ENCODE measurements at places on chromosomes 11 and 22.

- DNase-seq = no peak
Measured at GRCh38 chr22:50143096-50143495, 27.4 kb upstream of the PANX2 start.

- DNase-seq = no peak
Measured at GRCh38 chr22:23737696-23738095, 13.2 kb downstream of the ZNF70 start.

DNA sequence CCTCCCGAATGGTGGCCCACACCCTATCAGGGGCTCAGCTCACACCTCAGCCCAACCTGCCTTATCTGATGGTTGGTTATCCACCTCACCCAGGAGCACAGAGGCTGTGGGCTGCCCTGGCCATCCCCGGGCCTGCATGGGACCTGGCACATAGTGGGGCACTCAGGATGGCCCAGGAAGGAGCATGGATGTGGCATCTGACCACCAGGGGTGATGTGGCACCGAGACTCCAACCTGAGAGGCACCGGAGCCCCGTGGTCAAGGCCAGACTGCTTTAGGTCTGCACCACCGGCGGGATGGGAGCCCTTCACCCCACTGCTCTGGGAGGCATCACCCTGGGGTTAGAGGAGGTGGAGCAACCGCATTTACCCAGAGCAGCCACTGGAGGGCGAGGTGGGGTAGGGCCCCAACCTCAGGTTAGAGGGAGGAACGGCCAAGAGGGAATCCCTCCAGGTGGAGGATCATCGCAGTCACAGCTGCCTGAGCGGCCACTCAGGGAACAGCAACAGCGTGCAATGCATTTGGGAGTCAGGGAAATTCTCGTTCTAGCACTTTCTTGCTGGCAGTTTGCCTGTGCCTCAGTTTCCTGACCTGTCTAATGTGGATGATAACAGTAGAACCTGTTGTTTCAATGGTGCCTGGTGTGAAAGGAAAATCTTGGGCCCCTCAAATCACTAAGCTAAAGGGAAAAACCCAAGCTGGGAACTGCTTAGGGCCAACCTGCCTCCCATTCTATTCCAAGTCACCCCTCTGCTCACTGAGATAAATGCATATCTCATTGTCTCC is 52.9 kb upstream of the CARS1 start:
- no peak for DNase-seq

DNA sequence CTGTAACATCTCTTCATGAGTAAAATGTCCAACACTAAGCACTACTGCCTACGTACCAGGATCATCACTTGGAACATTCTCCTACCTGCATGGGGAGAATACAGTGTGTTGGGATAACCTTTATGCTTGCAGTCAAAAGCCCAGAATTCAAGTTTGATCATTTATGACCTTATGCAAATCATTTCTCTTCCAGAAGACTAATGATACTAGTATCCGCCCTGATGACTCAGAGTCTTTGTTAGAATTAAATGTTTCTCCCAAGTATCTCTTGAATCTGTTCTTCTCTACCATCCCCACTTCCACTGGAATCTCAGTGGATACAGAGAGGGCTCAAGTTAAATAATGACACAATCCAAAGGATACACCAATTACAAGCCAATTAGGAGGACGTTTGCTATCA is 12.4 kb downstream of the MAJIN start:
- no peak for DNase-seq

- no peak for DNase-seq
Measured at GRCh38 chr11:99275521-99275920, 254.8 kb downstream of the CNTN5 start.

DNA sequence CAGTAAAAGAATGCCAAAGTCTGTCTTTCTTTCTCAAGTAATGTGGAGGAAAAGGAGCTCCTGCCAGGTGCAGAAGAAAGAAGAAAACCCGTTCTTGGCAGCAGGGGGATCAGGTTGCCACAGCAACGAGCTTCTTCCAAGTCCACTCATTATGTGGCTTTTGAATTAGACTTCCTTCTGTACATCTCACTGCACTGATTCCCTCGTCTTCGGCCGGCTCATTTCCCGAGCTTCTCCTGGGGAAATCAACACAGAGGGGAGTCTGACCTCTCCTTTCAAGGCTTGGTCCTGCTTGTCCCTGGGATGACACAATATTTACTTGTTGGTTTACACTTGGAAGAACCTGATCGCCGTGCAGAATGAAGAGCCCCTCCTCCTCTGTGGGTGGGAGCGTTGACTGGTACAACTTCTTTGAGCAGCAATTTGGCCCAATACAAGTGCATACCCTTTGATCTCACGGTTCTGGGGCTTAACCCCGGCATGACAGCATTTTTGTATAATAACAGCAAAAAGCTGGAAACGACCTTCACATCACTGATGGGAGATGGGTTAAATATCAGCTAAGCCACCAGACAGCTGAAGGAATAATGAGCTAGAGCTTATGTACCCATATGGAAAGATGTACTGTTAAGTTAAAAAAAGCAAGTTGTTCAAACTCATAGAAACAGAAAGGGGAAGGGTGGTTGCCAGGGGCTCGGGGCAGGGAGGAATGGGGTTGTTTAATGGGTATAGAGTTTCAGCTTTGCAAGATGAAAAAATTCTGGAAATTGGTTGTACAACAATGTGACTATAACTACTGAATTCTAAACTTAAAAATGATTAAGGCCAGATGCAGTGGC is 35.4 kb downstream of the MCHR1 start:
- peak; percentile 3 for DNase-seq

- no peak for DNase-seq
Measured at GRCh38 chr11:76723548-76723947, 53.0 kb upstream of the LRRC32 start.

DNA sequence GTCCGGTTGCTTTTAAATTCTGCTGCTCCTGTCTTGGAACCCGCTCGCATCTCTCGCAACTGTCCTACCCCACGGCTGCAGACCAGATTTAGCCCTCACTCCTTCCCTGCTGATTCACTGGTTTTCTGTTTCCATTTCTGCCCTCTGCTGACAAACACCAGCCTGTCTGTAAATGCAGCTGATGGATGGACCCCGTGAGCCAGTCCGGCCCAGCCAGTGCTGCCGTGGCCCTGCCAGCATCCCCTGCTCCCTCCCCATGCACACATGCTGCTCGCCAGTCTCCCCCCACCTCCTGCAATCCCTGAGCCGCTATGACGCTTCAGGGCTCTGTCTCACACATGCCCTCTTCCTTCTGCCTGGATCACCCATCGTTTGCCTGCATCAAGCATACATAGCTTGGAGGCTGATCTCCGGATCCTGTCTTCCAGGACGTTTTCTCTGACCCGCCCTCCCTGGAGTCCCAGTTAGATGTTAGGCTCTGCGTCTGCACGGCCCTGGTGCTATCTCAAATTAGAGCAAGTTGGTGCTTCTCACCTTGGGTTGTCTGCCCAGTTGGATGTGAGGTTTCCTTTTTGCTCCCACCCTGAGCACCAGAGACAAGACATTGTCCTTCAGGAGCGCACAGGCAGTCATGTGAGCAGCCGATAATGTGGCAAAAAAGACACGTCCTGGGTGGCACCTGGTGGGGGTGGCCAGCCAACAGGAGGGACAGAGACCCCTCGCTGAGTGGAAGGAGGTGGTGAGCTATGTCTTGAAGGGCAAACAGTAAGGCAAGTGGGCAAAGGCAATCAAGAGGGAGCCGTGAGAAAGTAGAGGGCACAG is 4.3 kb upstream of the ACR start:
- DNase-seq = no peak

DNA sequence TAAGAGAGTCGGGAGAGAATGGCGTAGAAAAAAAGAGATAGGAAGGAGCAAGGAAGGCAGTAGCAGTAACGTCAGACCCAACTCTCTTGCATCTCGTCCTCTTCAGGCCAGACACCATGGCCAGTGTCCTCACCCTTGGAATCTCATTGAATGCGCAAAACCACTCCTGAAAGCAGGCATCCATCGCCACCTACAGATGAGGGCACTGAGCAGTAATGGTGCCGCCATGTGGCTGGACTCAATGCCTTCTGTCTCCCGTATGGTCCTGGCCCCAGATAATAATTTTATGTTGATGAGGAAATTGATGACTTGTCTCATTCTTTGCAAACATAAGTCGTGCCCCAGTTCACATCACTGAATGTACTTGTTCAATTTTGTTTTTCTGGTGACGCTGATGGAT is 17.8 kb upstream of the ALX4 start:
- DNase-seq = no peak

GRCh38 chr11:12803086-12803826 is 129.0 kb downstream of the TEAD1 start:
- no peak for DNase-seq

- DNase-seq = no peak
Measured at GRCh38 chr22:19022755-19023154, 86.7 kb upstream of the PRODH start.

DNA sequence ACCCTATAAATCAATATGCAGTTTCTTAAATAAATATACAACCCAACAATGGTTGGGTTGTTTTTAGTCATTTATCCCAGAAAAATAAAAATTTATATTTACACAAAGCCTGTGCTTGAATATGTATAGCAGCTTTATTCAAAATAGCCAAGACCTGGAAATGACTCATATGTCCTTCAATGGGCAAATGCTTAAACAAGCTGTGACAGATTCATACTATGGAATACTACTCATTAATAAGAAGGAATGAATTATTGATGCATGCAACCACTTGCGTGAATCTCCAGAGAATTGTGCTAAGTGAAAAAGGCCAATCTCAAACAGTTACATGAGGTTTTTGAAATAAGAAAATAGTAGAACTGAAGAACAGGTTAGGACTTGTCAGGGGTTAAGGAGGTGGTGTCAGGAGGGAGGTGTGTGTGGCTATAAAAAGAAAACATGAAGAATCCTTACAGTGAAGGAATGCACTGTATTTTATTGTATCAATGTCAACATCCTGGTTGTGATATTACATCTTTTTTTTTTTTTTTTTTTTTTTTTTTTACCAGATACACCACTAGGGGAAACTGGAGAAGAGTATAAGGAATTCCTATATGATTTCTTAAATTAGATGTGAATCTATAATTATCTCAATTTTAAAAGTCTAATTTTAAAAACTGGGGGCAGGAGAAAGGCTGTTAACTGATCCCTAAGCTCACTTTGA is 82.4 kb upstream of the CD44 start:
- no peak for DNase-seq

DNA sequence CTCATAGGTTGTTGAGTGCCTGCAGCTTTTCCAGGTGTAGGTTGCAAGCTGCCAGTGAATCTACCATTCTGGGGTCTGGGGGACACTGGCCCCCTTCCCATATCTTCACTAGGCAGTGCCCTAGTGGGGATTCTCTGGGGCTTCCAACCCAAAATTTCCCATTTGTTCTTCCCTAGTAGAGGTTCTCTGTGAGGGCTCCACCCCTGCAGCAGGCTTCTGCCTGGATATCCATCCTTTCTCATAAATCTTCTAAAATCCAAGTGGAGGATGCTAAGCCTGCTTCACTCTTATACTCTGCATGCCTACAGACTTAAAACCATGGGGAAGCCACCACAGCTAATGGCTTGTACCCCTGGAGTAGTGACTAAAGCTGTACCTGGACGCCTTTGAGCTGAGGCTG is 33.4 kb downstream of the ANO3 start:
- no peak for DNase-seq

DNA sequence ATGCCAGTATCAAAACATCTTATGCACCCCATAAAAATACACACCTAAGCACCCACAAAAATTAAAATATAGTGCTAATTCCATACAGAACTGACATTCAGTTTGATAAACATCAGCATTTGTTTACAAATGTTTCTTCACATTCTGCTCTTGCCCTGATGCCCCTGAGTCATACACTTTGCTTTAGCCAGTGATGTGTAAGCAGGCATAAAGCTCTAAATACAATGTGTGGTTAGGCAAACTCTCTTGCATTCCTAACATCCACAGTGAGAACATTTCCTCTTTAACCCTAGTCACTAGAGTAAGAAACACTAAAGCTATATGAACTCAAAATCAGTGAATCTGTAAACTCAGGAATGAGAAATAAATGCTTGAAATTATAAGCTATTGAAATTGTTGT is 1060.7 kb downstream of the FAM181B start:
- no peak for DNase-seq

GRCh38 chr11:71947498-71947897 is 18.7 kb downstream of the RNF121 start:
- no peak for DNase-seq

- DNase-seq = peak; percentile 75
Measured at GRCh38 chr11:10322830-10323792, 18.2 kb downstream of the ADM start.

- no peak for DNase-seq
Measured at GRCh38 chr11:130418756-130419155, 9.7 kb downstream of the ADAMTS8 start.

- no peak for DNase-seq
Measured at GRCh38 chr22:26892166-26893041, 235.0 kb downstream of the MIAT start.

DNA sequence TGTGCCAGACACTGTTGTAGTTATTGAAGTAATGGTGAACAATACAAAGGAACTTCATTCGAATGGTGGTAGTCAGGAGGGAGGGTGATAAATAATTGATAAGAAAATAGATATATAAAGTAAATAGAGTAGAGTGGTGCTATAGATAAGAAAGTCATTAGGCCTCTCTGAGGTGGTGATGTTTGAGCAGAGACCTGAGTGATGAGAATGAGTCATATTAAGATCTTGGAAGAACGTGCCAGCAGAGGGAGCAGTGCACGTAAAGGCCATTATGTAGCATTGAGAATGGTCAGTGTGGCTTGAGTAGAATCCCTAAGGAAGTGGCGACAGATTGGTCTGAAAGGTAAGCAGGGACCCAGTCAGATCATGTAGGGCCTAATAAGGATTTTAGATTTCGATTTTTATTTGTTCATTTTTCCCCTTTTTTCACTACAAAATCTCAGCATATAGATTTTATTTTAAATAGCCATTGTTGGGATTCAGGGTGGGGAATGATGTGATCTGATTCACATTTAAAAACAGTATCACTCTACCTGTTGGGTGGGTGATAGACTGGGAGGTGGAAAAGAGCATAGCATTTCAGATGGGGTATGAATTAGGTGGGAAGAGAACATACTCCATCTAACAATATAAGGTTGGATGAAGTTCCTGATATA is 44.7 kb downstream of the CCDC90B start:
- DNase-seq = peak; percentile 66

DNA sequence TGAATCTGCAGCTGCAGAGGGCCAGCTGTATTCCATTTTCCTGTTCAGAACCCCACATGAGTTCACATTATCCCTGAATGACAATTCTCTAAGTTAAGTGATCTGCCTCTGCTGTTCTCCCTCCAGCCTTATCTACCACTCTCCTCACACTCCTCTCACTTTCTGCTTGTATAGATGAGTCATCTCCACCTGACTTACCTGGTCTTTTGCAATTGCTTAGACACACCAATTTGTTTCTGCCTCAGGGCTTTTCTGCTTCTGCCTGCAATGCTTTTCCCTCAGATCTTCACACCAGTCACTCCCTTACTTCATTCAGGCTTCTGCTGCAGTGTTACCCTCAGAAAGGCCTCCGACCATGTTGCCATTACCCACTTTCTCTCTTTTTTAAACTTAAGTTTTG is 118.1 kb downstream of the ATM start:
- DNase-seq = no peak

GRCh38 chr11:130606178-130606577 is 157.7 kb downstream of the ADAMTS15 start:
- no peak for DNase-seq

- no peak for DNase-seq
Measured at GRCh38 chr22:17866621-17867020, 92.4 kb upstream of the BID start.
